H1 (cell line): ENCODE measurements at places on chromosomes 5 and 9.
A peak's percentile ranks its signal among the peaks of the same experiment; 100 is the strongest.

- no peak for DNase-seq
- no peaks in the 10 kb centered on the region for H3K4me1 ChIP-seq
- no peak overlapping the region for H3K27ac ChIP-seq
- H3K4me3 ChIP-seq, result no peak overlapping the region
- H3K27me3 ChIP-seq, result no peaks in the 10 kb centered on the region
- H3K36me3 ChIP-seq, result no peaks in the 10 kb centered on the region
Observed at GRCh38 chr9:91391818-91392217, 30.1 kb upstream of the AUH start.

DNA sequence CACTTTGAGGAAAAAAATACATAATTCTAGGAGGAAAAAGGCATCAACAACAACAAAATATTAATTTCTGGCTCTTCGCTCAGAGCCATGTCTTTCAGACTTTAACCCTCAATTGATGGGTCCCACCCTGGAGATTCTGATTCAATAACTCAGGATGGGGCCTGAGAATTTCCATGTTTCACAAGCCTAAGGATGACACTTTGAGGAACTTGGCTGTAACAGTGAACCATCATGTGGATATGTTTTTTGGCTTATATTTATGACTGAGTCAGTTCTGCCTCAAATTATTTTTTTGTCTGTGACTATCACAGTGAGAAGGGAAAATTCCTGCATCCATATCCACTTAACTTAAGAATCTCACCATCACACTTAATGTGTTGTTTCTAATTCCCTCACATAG lies 504.6 kb downstream of the RASEF start:
- no peak overlapping the region for H3K4me3 ChIP-seq
- H3K36me3 ChIP-seq, result no peaks in the 10 kb centered on the region
- DNase-seq, result no peak
- peaks cover 4% of the 10 kb centered on the region; the same call in 1 of the 2 replicates for H3K4me1 ChIP-seq

DNA sequence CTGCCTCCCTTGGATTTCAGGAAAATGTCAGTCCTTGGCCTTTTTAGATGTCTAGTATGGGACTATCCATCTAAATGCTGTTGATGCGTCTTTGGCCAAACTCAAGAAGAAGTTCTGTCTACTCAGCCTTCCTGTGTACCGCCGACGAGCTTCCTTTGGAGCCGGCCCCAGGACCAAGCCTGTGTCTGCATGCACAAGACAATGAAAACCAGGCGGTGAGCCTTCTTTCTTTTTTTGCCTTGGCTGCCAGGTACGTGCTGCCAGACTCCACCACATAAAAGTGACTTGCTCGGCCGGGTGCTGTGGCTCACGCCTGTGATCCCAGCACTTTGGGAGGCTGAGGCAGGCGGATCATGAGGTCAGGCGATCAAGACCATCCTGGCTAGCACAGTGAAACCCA lies 6.0 kb upstream of the NEURL1B start:
- H3K4me1 ChIP-seq, result no peaks in the 10 kb centered on the region
- H3K27ac ChIP-seq, result no peak overlapping the region
- H3K27me3 ChIP-seq, result peaks cover 3% of the 10 kb centered on the region
- H3K4me3 ChIP-seq, result no peak overlapping the region

GRCh38 chr9:69357821-69358220 lies 32.8 kb downstream of the ENTREP1 start:
- H3K4me3 ChIP-seq, result no peak overlapping the region
- no peak overlapping the region for H3K27ac ChIP-seq
- H3K36me3 ChIP-seq, result no peaks in the 10 kb centered on the region
- DNase-seq, result no peak

DNA sequence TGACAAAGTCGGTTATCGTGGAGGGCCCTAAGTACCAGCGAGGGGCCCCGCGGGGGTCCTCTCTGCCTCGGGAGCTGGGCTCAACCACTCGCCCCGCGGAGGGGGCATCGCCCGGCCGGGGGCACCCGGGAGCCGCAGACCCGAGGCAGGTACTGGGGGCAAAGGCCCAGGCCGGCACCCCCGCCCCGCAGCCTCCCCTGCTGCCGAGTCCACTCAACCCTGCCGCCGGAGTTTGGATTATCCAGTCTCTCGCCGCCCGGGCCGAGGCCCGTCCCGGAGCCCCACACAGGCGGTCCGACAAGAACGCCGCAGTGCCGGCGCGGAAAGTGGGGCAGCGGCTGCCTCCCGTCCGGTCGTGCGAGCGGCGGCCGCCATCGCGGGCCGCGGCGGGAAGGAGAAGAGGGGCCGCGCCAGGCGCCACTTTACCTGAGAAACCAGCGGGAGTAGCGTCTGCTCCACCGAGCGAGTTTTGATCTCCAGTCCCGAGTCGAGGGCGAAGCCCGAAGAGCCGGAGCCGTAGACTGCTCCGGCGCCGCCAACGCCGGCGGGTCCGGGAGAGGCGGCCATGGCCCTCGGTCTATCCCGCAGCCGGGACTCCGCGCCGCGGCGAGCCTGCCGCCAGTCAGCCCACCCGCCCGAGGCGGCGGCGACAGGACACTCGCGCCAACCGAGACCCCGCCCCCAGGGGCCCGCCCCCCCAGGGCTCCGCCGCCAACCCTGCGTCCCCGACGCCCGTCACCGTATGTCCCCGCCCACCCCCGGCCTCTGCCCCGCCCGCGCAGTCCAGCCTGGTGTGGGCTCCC lies at the start of gene CTNNAL1:
TSS of gene CTNNAL1 (minus strand) at position 624 of the 803 bp plus-strand sequence. CDS start at position 567, 57 bp downstream.
- no peaks in the 10 kb centered on the region for H3K27me3 ChIP-seq
- peak within 1 kb of the TSS; percentile 67; the same call in 1 of the 2 replicates for H3K27ac ChIP-seq
- peak; percentile 71 for DNase-seq
- H3K4me3 ChIP-seq, result peak within 1 kb of the TSS; percentile 84
- no peaks in the 10 kb centered on the region for H3K36me3 ChIP-seq
- H3K4me1 ChIP-seq, result no peaks in the 10 kb centered on the region; the same call in 1 of the 2 replicates

DNA sequence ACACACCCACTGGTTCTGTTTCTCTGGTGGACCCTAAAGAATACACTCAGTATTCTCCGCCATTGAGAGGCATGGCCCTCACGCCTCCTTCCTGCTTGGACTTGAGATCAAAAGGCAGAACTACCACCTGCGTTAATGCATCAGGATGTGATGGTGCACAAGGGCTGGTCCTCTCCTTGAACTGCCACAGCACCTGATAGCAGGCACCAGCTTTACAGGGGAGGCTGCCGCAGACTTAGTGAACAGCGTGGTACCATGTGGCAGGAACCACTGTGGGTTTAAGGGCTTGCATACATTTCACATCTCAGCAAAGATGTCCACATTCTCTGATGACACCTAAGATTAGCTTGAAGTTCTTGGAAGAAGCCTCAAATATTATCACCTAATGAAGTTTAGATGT lies 208.7 kb downstream of the GADD45G start:
- H3K36me3 ChIP-seq, result no peaks in the 10 kb centered on the region
- no peak overlapping the region for H3K27ac ChIP-seq
- peaks cover 2% of the 10 kb centered on the region; the same call in 1 of the 2 replicates for H3K27me3 ChIP-seq
- no peak overlapping the region for H3K4me3 ChIP-seq

- H3K36me3 ChIP-seq, result no peaks in the 10 kb centered on the region
- no peaks in the 10 kb centered on the region for H3K4me1 ChIP-seq
- H3K4me3 ChIP-seq, result no peak overlapping the region
- no peak for DNase-seq
- H3K27ac ChIP-seq, result no peak overlapping the region
Observed at GRCh38 chr9:14713187-14713767, 9.3 kb downstream of the CER1 start.

DNA sequence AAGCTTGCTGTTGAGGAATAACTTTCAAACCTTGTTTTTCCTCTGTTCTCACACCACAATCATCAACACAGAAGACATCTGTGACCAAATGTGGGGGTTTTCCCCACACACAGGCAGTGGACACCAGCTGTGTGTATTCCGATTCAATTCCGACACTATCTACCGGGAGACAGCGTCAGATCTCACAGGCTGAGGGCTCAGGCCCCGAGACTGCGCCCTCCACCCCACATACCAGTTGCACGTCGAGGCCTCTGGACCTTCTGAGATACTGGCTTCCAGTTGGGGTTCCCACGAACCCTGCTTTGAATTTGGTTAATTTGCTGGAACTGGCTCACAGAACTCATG lies 41.3 kb downstream of the STK10 start:
- no peak overlapping the region for H3K27ac ChIP-seq
- no peaks in the 10 kb centered on the region for H3K36me3 ChIP-seq
- H3K4me1 ChIP-seq, result peaks cover 7% of the 10 kb centered on the region
- no peak overlapping the region for H3K4me3 ChIP-seq
- DNase-seq, result no peak

GRCh38 chr5:161023551-161023950 lies 171.5 kb upstream of the ATP10B start:
- no peak overlapping the region for H3K27ac ChIP-seq

DNA sequence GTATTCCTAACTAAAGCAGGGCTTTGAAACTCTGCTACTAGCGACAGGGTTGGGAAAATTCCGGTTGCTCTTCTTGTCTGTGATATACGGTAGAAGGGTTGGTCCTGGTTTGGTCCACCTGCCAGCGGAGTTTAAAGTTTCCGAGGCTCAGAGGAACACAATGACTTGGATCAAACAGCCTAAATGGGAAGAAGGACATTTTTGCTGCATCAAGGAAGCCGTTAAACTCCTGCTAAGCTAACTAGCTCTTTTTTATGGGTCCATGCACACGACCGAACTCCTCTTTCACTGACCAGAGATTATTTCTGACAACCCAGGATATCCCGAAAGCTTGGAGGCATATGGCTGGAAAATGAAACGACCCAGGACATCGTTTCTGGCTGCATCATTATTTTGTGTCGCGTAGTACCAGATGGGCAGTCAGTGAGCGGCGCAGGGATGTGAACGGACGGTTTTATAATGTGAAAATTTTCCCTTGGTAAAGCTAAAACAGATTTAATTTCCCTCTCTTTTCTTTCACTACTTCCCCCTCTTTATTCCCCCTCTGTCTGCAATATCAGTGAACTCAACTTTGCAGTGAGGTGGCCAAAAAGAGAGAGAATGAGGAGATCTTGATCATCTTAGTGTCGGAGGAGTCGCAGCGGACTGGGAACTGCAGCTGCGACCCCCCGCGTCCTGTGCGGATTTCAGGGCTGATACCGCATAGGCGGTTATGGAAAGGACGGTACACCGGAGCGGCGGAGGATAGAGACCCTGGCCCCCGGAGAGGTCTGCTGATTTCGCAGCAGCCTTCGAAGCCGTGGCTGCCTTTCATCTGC lies at the start of gene LURAP1L:
TSS of gene LURAP1L (plus strand) at position 160 of the 818 bp plus-strand sequence. CDS start 696 bp downstream, outside the sequence.
- H3K4me1 ChIP-seq, result no peaks in the 10 kb centered on the region
- peaks cover 3% of the 10 kb centered on the region for H3K27me3 ChIP-seq
- H3K36me3 ChIP-seq, result no peaks in the 10 kb centered on the region
- H3K4me3 ChIP-seq, result peak within 1 kb of the TSS; percentile 75

DNA sequence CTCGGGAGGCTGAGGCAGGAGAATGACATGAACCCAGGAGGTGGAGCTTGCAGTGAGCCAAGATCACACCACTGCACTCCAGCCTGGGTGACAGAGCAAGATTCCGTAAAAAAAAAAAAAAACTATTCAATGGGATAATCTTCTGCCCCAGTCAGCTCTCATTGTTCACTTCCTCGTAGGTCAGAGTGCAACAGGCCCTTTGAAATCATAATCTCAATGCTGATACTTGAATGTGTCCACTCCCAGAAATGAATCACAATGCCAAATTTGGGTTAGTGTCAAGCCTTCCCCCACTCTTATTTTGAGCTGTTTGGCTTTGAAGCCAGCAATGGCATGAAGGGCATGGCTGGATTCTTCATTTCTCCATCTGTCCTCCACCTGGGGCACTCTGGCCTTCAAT lies 610.3 kb upstream of the KLF4 start:
- no peak overlapping the region for H3K27ac ChIP-seq
- no peak for DNase-seq
- no peaks in the 10 kb centered on the region for H3K36me3 ChIP-seq
- peaks cover 4% of the 10 kb centered on the region for H3K4me1 ChIP-seq
- no peaks in the 10 kb centered on the region for H3K27me3 ChIP-seq

DNA sequence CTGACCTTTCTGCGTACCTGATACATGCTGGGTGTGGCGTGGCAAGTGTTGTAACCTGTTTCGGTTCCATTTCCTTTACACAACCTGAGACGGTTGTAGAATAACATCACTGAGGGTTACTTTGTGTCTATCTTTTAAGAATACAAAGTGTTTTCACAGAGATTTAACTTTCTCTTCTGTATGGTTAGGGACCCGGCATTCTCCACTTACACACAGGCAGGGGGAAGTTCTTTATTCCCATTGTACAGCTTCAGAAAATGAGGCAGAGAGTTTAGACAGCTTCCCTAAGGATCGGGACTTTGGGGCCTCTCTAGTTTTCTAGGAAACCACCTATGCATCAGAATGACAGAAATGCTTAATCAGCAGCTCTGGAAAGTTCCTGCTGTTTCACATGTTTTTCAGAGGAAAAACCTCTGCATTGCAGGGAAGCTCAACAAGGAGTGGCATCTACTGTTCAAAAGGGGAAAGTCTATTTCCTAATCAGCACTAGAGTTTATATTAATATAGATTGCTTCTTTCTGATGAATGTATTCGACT lies 41.3 kb downstream of the CAST start:
- H3K4me1 ChIP-seq, result peaks cover 12% of the 10 kb centered on the region
- H3K27ac ChIP-seq, result no peak overlapping the region
- H3K36me3 ChIP-seq, result no peaks in the 10 kb centered on the region
- peak overlapping the region; percentile 88 for H3K4me3 ChIP-seq

- H3K36me3 ChIP-seq, result no peaks in the 10 kb centered on the region
- no peaks in the 10 kb centered on the region for H3K4me1 ChIP-seq
- H3K27ac ChIP-seq, result no peak overlapping the region
Observed at GRCh38 chr5:102600964-102601363, 102.2 kb upstream of the SLCO6A1 start.

DNA sequence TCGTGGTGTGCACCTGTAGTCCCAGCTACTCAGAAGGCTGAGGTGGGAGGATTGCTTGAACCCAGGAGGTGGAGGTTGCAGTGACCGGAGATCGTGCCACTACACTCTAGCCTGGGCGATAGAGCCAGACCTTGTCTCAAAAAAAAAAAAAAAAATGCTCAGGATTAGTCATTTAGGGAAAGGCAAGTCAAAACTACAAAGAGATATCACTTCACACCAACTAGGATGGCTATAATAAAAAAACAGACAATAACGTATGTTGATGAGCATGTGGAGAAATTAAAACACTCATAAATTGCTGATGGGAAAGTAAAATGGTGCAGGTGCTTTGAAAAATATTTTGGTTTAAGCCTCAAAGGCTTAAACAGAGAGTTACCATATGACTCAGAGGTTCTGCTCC lies 6.3 kb upstream of the ANKRD34B start:
- no peak overlapping the region for H3K4me3 ChIP-seq
- no peaks in the 10 kb centered on the region for H3K27me3 ChIP-seq
- H3K36me3 ChIP-seq, result no peaks in the 10 kb centered on the region
- DNase-seq, result no peak
- H3K4me1 ChIP-seq, result no peaks in the 10 kb centered on the region
- no peak overlapping the region for H3K27ac ChIP-seq

DNA sequence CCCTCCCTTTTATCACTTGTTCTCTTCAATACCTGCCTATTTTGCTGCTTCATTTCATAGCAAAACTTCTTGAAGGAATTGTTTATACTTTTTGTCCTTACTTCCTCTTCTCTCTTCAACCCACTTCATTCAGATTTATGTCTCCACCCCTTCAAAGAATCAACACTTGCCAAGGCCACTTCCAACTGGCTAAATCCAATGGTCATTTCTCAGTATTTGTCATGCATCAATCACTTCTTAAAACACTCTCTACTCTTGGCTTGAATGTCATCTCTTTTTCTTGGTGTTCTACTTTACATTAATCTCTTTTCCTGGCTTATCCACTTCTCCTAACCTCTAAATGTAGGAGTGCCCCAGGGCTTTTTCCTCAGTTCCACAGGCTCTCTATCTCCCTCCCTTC lies 8.3 kb upstream of the FCHO2 start:
- no peak overlapping the region for H3K4me3 ChIP-seq
- no peaks in the 10 kb centered on the region for H3K4me1 ChIP-seq
- H3K36me3 ChIP-seq, result no peaks in the 10 kb centered on the region
- no peak overlapping the region for H3K27ac ChIP-seq
- no peak for DNase-seq
